ENCODE measurements at places on chromosomes 7 and 10. TPM values are rescaled to one million over a fixed set of nuclear protein-coding genes. Genes with fewer than 3 reads are reported as not detected.

DNA sequence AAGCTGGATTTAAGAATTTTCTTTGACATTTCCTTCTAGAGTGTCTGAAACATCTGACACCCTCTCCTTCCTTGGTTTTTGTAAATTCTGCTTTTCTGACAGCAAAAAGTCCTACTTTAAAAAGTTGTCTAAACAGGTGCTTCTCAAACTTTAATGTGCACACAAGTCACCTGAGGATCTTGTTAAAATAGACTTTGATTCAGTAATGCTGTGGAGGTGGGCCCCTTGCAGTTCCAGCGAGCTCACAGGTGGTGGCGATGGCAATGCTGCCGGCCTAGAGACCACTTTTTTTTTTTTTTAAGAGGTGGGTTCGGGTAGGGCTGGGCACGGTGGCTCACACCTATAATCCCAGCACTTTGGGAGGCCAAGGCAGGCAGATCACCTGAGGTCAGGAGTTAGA, 77.1 kb downstream of the ABCC2 start:
- H3K27ac ChIP-seq: no peak overlapping the region
- no peaks in the 10 kb centered on the region for H3K4me1 ChIP-seq

DNA sequence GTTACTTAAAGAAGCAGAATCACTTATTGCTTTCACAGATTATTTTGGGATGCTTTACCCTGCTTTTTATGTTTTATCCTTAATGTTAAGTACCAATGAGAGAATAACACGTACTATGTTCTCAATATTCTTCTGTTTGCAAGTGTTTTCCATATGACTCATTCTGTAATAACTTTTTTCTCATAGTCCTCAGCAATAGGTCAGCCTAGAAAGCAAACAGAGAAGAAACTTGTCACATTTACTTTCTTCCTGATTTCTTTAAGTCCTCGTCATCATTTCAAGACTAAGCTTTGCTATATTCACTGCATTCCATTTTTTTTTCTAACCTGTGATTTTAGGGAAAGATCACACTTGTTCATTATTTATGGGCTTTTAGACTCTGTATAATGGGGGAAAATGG, 6.8 kb upstream of the AGR2 start:
- H3K4me1 ChIP-seq: no peaks in the 10 kb centered on the region
- no peak for DNase-seq
- H3K27ac ChIP-seq: no peak overlapping the region
- H3K27me3 ChIP-seq: peaks cover 7% of the 10 kb centered on the region

Gene ZP3
- total RNA-seq: 11.8 TPM

DNA sequence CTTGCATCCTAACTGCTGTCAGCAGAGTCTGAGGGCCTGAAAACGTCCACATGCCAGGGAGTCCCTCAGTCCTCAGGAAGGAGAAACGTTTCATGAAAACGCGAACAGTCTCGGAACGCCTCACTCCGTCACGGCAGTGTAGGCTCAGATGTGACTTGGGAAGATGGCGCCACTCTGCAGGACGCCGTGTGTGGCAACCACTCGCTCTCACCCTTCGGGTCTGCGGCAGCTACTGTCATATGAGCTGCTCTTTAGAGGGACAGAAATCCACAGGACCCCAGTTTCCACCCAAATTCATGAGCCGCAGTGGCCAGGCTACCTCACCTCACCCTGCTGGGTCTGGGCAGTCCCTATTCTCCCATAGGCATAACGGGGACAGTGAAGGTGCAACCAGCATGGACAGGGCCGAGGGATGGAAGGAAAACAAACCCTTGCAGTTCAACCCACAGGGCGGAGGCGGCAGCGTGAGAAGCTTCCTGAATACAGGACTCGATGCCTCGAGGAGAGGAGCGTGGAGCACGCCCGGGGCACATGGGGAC, 438.3 kb downstream of the DNAJB6 start:
- H3K27me3 ChIP-seq: peaks cover 16% of the 10 kb centered on the region
- H3K36me3 ChIP-seq: peaks cover 5% of the 10 kb centered on the region
- H3K4me1 ChIP-seq: no peaks in the 10 kb centered on the region
- no peak overlapping the region for H3K4me3 ChIP-seq
- DNase-seq: no peak

GRCh38 chr10:71223347-71224058, 11.1 kb downstream of the UNC5B start:
- H3K36me3 ChIP-seq: no peaks in the 10 kb centered on the region
- H3K27me3 ChIP-seq: peaks cover 3% of the 10 kb centered on the region
- H3K4me3 ChIP-seq: no peak overlapping the region
- H3K27ac ChIP-seq: no peak overlapping the region

GRCh38 chr10:30865141-30865926, 166.3 kb downstream of the ZNF438 start:
- H3K4me3 ChIP-seq: no peak overlapping the region
- H3K27ac ChIP-seq: no peak overlapping the region
- H3K27me3 ChIP-seq: no peaks in the 10 kb centered on the region
- H3K4me1 ChIP-seq: no peaks in the 10 kb centered on the region
- no peaks in the 10 kb centered on the region for H3K36me3 ChIP-seq

Gene ATOH7
- not detected for total RNA-seq

Measured in activated T-cell treated with anti-CD3 and anti-CD28 coated beads, Interleukin-2, amount 50 U/mL, for 72 hours (primary cell).